Glutamatergic neuron (in vitro differentiated cells): ENCODE measurements at places on chromosomes 5 and 9. TPM values are rescaled to one million over a fixed set of nuclear protein-coding genes. Genes with fewer than 3 reads are reported as not detected.

GRCh38 chr9:37284636-37285035, 137.9 kb upstream of the GRHPR start:
- DNase-seq, result no peak
- no peak overlapping the region for H3K4me3 ChIP-seq
- H3K4me1 ChIP-seq, result peaks cover 15% of the 10 kb centered on the region
- H3K27me3 ChIP-seq, result no peaks in the 10 kb centered on the region
- H3K27ac ChIP-seq, result no peak overlapping the region

GRCh38 chr5:149761461-149761860, 31.4 kb downstream of the PPARGC1B start:
- no peaks in the 10 kb centered on the region for H3K36me3 ChIP-seq
- H3K4me1 ChIP-seq, result peaks cover 14% of the 10 kb centered on the region

The ZNF300 gene
- 33.9 TPM for total RNA-seq

DNA sequence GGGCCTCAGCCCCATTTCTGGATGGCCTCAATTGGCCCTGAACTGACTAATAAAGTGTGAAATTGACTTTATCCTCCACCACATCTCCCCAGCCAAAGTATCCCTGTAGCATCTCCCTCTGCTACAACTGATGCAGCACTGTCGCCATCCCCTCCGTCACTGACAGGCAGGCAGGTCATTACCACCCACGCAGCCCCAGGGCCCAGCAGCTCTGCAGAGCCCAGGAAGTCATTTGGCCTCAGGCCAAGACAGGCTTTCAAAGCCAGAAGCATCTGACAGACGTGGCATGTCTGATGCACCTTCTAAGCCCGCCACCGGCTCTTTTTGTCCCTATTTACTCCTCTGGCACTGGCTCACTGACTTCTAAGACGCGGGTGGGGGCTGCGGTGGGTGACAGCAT, 65.3 kb downstream of the ARHGEF37 start:
- DNase-seq, result peak; percentile 39
- peaks cover 8% of the 10 kb centered on the region for H3K27me3 ChIP-seq
- no peaks in the 10 kb centered on the region for H3K4me1 ChIP-seq
- H3K36me3 ChIP-seq, result no peaks in the 10 kb centered on the region

- peaks cover 2% of the 10 kb centered on the region for H3K27me3 ChIP-seq
- no peak overlapping the region for H3K4me3 ChIP-seq
- H3K36me3 ChIP-seq, result peaks cover under 1% of the 10 kb centered on the region
- peak; percentile 42 for DNase-seq
- no peak overlapping the region for H3K27ac ChIP-seq
- H3K4me1 ChIP-seq, result no peaks in the 10 kb centered on the region
Observed at GRCh38 chr5:157303667-157304327, 37.9 kb downstream of the CYFIP2 start.

DNA sequence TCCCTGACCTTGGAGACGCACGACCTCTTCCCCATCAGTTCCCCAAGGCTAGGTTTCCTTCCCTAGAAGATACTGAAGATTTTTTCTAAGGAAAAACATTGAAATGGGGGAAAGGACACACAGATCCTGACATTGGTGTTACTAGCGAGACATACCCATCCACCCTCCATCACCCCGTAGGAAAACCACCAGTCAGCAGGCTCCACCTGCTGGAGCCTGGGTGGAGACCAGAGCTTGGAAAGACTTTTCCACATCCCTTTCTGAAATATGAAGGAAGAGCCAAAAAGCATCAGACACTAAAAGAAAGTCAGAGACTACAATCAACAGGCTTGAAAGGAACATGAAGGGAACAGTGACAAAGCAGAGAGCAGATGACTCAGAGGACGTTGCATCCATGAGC, 638.0 kb downstream of the IRX1 start:
- peaks cover 3% of the 10 kb centered on the region for H3K27me3 ChIP-seq
- H3K27ac ChIP-seq, result no peak overlapping the region
- peaks cover 18% of the 10 kb centered on the region for H3K36me3 ChIP-seq
- DNase-seq, result no peak

The IFNA21 gene
- not detected for total RNA-seq

The ZNF454 gene
- total RNA-seq, result 9.3 TPM

DNA sequence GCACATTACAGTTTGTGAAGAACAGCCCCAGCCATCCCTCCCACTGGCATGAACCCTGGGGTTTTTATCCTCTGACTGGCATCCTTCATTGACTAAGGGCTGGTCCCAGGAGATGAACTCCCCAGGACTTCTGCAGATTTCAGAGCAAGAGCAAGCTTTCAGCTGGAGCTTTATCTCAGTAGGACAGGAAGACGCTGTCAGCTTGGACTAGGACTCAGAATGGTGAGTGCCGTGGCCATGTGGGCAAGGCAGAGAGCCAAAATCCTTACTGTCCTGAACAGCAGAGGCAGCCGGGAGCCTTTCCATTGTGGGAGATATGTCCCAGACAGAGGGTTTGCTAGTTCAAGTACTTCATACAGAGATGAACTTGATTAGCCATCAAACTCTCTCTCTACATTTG, 3.2 kb upstream of the ACOT12 start:
- H3K27me3 ChIP-seq, result peaks cover 1% of the 10 kb centered on the region
- no peaks in the 10 kb centered on the region for H3K4me1 ChIP-seq
- H3K27ac ChIP-seq, result no peak overlapping the region
- no peak for DNase-seq

GRCh38 chr5:11139217-11139865, 378.3 kb upstream of the DAP start:
- peaks cover 14% of the 10 kb centered on the region for H3K4me1 ChIP-seq
- no peak for DNase-seq
- no peak overlapping the region for H3K27ac ChIP-seq
- no peak overlapping the region for H3K4me3 ChIP-seq
- H3K36me3 ChIP-seq, result peaks cover 9% of the 10 kb centered on the region
- H3K27me3 ChIP-seq, result peaks cover 3% of the 10 kb centered on the region

The CDX1 gene
- not detected for total RNA-seq

The SOWAHA gene
- total RNA-seq, result 0.12 TPM

The NRARP gene
- 15.2 TPM for total RNA-seq

The HDHD3 gene
- 7.2 TPM for total RNA-seq

GRCh38 chr9:90219548-90220118, 423.0 kb downstream of the DIRAS2 start:
- H3K4me1 ChIP-seq, result no peaks in the 10 kb centered on the region
- peak overlapping the region; percentile 1 for H3K4me3 ChIP-seq
- no peaks in the 10 kb centered on the region for H3K36me3 ChIP-seq
- H3K27me3 ChIP-seq, result peaks cover 2% of the 10 kb centered on the region

DNA sequence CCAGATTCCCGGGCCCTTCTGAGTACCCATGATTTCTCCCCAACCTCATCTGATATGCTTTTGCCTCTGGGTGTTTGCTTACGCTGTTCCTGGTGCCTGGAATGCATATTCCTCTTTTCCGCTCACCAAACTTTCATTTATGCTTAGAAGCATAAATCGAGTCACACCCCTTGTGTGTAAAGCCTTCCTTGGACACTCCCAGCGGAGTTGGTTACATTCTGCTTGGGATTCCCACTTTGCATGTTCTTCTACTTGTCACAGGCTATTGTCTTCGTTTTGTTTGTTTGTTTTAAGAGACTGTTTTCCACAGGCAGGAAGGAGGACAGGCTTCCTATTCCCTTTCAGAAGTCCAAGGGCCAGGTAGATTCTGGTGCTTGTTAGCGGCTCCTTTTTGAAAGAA, 76.5 kb downstream of the SEC61B start:
- DNase-seq, result no peak
- peaks cover 14% of the 10 kb centered on the region for H3K27me3 ChIP-seq
- H3K4me3 ChIP-seq, result no peak overlapping the region
- H3K36me3 ChIP-seq, result no peaks in the 10 kb centered on the region
- H3K4me1 ChIP-seq, result peaks cover 42% of the 10 kb centered on the region

The ZNF484 gene
- total RNA-seq, result 14.4 TPM

- H3K4me1 ChIP-seq, result peaks cover 5% of the 10 kb centered on the region
- no peaks in the 10 kb centered on the region for H3K27me3 ChIP-seq
- H3K36me3 ChIP-seq, result peaks cover 12% of the 10 kb centered on the region
Observed at GRCh38 chr5:152686931-152687330, 281.9 kb upstream of the NMUR2 start.

DNA sequence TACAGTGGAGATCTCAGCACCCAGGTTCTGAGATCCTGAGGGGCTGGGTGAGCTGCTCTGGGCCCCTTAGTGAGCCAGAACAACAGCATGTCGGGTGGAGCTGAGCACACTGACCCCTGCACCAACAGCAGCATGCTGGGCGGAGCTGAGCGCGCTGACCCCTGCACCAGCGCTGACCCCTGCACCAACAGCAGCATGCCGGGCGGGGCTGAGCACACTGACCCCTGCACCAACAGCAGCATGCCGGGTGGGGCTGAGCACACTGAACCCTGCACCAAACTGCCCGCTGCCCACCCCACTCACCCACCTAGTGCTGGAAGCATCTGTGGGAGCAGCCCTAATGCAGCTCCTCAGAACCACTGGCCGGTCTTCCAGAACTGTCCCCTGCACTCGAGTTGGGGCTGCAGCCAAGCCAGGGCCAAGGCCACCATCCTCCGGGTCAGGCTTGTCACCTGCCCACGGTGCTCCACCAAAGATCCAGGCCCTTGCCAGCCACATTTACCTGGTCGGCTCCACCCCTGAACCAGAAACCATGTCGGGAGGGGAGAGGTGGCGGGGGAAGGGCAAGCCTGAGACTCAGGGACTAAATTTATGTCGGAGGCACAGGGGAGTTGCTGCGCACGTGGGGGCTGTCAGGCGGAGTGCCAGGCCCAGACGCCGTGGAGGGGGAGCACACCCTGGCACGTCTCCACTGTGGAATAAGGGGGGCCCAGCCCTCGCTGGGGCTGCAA, 80.3 kb downstream of the ADAMTS2 start:
- H3K4me3 ChIP-seq, result no peak overlapping the region
- peaks cover 12% of the 10 kb centered on the region for H3K27me3 ChIP-seq
- no peak for DNase-seq
